ENCODE measurements at places on chromosomes 6 and 20.

GRCh38 chr6:158744986-158745430 is 74.2 kb downstream of the EZR start:
- no peak for DNase-seq

DNA sequence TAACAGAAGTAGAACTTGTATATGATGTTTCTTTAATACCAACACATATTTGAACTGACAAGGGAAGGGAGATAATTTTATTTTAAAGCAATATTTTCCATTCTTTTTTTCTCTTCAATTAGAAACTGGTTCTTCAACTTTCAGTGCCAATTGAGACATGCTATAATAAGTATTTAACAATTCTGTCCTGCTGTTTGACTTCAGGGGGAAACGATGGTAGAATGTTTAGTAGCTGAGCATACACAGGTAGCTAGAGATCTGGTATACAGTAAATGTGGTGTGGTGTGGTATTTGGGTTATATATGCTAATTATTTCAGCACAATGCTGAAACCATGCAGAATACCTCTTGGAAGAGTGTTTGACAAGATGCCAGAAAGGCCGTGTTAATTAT is 156.9 kb downstream of the ARID1B start:
- no peak for DNase-seq

- no peak for DNase-seq
Observed at GRCh38 chr6:45900808-45901752, 114.6 kb downstream of the CLIC5 start.

DNA sequence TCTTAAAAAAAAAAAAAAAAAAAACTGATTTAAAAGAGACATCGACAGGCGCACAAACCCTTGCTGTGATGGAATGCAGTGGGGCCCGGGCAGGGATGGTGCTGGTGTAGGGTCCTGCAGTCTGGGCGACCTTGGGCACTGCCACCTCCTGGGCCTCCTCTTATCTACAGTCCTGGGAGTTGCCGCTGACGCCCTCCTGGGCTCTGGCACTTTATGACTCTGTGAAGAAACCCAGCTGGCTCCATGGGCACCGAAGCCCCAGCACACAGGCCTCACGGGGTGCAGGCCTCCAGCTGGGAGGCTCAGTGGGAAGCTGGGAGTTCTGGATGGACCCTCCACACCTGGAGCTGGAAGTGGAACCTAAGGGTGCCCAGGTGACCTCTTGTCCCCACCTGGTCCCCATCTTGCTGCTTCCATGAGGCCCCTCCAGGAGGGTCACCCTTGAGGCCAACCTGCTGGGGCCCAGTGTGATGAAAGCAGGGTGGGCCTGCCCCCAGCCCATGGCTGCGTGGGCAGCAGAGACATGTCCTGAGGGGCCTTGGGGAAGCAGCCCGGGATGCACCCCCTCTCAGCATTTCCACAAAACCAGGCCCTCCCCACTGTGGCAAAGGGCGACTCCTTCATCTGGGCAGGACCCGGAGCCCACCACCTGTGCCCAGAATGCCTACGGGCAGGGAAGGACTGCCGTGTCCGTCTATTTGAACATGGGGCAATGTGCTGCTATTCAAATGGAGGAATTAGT is 104.9 kb downstream of the ASXL1 start:
- no peak for DNase-seq

DNA sequence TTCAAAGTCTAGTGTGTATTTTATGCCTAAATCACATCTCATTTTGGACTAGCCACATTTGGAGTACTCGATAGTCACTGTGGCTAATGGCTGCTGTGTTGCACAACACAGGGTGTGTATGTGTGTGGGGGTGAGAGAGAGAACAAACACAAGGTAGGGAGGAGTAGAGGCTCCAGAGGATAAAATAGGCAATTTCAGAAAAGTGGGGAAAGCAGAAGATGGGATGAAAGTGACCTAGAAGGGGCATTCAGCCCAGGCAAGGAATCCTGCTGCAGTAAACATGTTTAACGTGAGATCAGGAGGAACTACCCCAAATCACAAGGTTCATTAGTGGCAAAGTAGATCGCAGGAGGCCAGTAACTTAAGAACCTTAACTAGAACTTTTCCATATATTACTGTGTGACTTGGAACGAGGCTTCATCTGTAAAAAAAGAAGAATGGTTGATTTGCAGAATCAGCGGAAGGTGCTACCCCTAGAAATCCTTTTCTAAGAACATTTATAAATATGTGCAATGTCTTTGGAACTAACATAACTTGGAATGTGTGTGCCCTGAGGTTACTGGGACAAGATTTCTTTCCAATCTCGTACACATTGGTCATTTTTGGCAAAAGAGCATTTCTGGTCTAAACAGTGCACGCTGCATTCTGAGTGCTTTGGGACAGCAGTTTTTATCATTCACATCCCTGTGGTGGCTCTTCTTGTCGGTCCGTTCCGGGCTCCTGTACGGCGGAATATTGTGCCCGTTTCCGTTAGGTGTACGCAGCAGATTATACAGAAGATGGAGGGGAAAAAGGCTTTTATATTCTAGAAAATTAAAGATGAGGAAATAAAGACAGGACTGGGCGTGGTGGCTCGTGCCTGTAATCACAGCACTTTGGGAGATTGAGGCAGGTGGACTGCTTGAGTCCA is 2.6 kb downstream of the DUSP22 start:
- no peak for DNase-seq

GRCh38 chr6:168035661-168036545 is 38.4 kb downstream of the KIF25 start:
- no peak for DNase-seq

DNA sequence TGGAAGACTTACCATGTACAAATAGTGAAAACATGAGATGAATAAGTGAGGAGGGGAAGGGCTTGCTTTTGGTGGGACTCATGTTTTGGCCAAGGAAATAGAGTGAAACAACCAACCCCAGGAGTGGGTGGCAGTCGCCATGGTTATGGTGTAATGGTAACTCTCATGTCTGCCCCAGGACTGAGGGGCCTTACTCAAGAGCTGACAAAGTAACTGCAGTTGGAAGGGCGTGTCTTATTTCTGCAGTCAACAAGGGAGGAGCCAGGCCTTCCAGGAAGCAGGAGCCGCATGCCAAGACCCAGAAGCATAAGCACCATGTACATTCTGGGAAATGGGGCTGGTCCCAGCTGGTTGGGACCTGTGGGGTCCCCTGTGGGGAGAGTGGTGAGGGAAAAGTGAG is 108.5 kb downstream of the UNC5CL start:
- no peak for DNase-seq

DNA sequence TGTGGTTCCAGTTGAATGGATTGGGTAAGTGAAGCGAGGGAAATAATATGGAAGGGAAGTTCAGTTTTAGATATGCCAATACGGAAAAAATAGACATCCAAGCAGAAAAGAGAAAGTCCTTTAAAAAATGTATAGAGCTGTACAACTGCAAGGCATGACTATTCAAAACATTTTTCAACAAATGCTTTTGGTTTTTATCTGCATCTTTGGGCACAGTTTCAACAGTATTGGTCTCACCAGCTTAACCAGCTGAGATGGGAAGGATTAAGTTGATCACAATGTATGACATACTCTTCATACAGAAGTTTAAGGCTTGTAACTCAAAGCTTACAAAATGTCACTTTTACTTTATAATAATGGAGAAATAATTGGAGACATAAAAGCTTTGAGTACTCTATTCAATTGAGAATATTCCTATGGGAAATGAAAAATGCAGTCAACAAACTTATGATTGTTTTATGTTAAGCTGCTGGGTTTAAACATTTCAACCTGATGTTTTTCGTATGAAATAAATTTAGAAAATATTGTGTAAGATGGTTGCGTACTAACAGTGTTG is 16.3 kb upstream of the UTRN start:
- no peak for DNase-seq

DNA sequence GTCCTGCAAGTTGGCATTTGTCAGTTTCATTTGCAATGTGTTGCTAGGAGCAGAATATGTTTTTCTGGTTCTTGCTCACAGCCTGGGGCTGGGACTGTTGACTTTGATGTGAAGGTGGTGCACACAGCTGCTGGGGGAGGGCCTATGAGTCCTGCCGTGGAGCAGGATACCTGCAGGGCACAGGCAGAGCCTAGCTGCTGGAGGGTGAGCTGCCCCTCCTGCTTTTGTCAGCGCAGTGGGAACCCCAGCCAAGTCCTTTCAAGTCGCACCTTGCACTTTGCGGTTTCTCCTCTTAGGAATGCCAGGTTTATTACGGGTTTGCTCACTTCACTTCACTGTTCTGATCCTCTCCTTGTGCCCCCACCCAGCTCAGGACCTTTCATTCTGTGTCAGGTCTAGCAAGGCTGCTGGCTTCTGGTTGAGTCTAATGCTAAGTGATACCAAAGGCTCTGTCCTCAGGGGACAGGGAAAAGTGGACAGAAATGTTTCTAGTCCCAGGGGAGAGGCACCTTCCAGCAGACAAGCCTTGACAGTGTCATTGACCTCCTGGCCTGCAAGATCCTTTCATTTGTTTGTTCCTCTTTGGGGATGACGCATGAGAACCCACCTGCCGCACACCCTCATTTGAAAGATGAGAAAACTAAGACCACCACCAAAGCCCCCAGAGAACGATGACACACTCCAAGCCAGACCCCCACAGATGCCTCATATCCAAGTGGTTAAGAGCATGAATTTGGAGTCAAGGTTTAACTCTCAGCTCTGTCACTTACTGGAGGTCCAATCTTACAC is 2.7 kb upstream of the SPO11 start:
- no peak for DNase-seq

GRCh38 chr20:57856658-57857057 is 146.8 kb upstream of the PMEPA1 start:
- DNase-seq: no peak

GRCh38 chr20:46688151-46689081 is 828 bp downstream of the TP53RK start:
- no peak for DNase-seq

DNA sequence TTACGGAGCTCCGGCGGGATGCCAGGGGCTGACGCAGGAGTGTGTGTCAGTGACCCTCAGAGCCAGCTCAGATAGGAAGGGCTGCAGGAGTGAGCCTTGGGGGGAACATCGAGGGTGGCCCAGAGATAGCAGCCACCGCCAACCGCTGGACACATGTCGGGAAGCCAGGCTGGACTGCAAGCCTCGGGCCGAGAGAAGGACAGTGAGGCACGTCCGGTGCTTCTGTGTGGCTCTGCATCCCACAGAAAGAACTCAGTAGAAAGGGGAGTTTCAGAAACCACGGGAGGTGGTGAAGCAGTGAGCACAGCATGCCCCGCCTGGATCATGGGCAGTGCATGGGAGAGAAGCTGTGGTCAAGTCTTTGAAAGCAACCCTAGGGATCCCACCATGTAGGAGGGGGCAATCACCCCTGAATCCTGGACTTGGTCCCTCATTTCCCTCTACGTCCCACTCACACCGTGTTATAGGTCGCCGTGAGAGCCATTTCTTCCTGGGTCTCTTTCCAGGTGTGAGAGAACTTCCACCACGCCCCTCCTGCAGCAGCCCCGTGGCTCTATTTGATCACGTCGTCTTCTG is 383.7 kb upstream of the CDH4 start:
- no peak for DNase-seq

DNA sequence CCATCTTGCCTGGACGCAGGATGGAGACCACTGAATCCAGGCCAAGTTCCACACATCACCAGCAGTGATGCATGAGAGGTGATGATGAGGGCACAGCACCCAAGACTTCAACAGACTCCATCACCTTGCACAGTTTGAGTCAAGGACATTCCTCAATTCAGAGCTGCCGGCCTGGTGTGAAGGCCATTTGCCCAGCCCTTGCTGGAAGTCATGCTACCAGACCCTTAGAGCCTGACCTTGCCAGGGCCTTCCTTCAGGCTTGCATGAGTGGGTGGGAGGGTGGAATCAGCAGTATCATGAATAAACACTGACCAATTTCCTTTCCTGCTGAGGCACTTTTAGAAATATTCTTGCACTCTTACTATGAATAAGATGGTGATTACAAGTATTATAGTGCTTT is 130.2 kb upstream of the SSTR4 start:
- no peak for DNase-seq

- no peak for DNase-seq
Observed at GRCh38 chr6:105793130-105793529, 293.0 kb upstream of the PRDM1 start.

- no peak for DNase-seq
Observed at GRCh38 chr6:104527761-104528415, 331.8 kb downstream of the HACE1 start.

DNA sequence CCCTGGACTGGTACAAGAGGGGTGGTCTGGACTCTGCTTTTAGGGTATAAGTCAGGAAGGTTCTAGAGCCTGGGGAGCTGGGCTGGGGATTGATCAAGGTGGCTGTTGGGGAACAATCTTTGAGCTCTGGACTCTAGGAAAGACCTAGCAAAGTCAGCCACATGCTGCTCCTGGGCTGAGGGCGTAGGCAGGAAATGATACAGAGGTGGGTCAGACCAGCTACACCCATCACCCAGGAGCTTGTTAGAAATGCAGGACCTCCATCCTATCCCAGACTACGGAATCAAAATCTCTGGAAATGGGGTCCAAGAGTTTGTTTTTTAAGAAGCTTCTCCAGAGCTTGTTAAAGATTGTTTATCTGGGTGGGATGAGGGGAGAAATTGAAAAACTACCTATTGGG is 9.4 kb downstream of the ADTRP start:
- no peak for DNase-seq

DNA sequence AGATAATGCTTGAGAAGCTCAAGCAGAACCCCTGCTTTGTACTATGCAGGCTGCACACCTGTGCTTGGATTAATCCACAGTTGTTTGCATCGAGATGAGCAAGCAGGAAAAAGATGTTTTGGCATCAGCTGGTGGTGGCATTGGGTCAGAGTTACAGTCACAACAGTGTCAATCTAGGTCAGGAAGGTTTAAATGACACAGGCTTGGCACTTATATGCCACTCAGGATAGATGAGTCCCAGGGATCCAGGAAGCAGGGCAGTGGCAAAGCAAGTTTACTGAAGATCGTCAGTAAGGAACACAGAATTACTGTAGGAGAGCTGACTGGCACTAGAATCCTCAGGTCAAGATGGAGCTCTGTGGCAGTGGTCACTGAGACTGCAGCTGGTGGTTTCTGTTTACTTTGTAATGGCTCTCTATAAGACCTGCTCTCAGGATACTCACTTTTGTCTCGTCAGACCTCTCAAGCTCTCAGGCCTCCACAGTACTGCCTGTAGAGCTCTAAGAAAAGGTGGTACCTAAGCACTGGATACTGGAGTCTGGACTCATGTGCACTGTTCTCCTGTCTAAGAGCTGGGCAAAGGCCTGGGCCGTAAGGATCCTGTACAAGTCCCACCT is 110.1 kb upstream of the HS3ST5 start:
- no peak for DNase-seq

GRCh38 chr20:7585126-7585679 is 355.1 kb downstream of the HAO1 start:
- no peak for DNase-seq

- no peak for DNase-seq
Observed at GRCh38 chr6:90369651-90370050, 73.0 kb upstream of the BACH2 start.

DNA sequence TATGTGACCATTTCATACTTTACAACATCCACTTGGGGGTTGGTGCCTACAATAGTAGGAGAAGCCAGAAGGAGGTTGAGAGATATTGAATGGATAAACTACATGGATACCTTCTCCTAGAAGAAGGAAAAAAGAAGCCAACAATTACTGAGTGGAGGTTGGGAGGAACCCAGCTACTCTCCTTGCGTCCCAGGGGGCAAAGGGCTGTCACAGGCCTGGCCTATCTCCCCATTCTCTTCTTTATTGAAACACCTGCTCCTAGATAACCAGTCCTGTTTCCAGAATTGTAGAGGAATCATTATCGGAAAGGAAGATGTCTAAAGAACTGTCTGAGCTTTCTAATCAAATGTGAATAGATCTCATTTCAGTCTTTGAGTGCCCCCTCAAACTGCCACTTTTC is 115.1 kb downstream of the MAP7 start:
- DNase-seq: no peak
